ENCODE measurements at places on chromosomes 3 and 15.

- DNase-seq, result no peak
Observed at GRCh38 chr3:43062564-43063040, 43.3 kb downstream of the POMGNT2 start.

DNA sequence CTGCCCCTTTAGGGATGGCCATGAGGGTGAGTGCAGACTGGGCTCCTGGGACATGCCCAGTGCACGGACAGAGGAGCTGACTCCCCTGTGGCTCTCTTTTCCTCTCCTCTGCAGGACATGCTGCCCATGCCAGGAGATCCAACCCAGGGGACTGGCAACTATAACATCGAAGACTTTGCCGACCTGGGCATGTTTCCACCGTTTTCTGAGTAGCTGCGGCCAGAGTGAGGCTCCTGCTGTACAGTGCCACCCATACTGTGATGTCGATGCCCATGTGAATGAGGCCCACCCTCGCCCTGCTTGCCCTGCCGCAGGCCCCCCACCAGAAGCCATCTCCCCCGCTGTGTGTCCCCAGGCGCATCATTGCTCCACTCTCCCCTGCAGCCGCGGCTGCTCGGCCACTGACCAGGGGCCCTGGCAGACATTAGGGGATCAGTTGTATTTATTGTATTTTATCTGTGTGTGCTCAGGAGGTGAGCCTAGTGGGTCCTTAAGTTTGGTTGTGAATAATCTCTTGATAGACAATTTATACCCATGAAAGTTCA lies 101.6 kb upstream of the ABHD17C start:
- no peak for DNase-seq

DNA sequence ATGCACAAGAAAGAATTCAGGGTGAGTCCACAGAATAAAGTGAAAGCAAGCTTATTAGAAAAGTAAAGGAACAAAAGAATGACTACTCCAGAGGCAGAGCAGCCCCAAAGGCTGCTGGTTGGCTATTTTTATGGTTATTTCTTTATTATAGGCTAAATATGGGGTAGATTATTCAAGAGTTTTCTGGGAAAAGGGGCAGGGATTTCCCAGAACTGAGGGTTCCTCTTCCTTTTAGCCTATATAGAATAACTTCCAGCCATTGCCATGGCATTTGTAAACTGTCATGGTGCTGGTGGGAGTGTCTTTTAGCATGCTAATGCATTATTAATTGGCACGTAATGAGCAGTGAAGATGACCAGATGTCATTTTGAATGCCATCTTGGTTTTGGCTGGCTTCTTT lies 13.6 kb downstream of the GLDN start:
- no peak for DNase-seq

GRCh38 chr15:77783636-77784035 lies 150.9 kb upstream of the LINGO1 start:
- no peak for DNase-seq

DNA sequence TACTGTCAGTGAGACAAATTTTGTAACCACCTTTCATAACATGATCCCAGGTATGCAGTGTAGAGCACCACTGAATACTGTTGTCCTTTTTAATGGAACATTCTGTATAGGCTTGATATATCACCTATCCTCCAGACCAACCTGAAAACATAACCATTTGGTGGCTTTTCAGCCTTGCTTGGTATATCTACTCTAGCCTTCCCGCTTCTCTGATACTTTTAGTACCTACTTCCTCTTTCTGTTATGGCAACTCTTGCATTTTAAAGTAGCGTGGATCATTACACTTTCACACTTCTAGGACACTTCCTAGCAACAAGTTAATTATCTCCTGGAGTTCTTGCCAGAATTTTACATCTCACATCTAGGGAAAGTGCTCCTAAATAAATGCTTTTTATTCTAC lies 226.6 kb upstream of the ROBO1 start:
- no peak for DNase-seq

DNA sequence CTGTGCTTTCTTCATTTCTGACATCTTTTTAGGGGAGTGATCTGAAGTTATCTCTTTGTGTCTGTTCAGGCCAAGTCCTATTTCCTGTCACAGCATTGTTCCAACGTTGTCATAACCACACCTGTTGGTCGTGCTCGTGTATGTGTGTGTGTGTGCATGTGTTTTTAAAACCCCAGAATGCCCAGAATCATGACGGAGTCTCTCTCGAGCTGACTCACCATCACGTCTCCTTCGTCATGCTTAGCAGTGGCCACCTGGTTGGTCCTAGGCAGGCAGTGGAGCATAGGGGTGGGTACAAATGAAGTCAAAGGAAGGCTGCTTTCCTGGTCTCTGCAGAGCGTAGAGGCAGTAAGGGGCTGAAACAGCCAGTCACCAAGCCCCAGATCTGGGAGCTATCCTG lies 126.8 kb upstream of the ABHD17C start:
- no peak for DNase-seq

GRCh38 chr3:49734752-49735151 lies 11.0 kb upstream of the GMPPB start:
- no peak for DNase-seq

DNA sequence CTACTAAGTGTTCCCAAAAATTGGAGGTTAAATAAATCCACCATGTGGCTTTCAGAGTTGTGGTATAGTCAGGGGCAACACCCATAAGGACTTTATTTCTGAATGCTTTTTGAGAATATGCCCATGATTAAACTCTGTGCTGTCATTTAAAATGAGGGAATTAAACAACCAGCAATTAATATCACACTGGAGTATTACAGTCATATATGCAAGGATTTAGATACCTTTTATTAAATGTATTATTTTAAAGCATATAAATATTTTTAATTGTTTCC lies 227.6 kb downstream of the ZPLD1 start:
- DNase-seq, result no peak

DNA sequence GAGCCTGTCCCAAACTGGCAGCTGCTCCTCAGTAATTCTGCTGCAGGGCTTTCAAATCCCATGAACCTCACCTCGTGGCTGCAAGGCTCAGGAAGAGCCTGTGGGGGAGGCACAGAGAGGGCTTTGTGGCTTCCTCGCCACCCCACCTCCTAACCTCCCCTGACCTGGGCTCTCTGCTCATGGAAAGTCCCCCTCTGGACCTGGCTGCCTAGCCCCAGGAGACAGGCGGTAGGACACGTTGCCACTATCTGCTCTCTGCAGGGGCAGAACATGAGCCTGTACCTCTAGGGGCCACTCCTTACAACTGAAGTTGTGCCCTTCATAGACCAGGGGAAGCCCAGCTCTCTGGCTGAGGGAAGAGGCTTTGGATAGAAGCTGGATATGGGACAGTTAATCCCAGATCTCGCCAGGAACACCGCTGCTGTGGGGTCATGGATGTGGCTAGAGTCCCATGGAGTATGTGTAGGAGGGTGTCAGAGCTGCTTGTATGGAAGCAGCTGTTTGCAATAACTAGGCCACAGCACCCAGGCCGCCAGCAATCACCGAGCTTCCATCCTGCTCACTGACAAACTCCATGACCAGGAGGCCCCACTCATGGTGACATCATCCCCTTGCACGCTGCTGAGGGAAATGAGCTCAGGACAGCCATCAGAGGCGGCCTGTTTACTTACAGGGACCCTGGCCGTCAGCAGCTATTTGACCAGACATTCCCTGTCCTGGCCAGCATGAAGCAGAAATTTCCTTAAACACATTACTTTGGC lies 34.0 kb upstream of the CILP start:
- DNase-seq, result no peak

- DNase-seq, result no peak
Observed at GRCh38 chr15:51576286-51576850, 46.2 kb downstream of the DMXL2 start.

GRCh38 chr3:127847236-127847720 lies 25.0 kb upstream of the MGLL start:
- no peak for DNase-seq

GRCh38 chr15:99958426-99959097 lies 225.3 kb upstream of the LYSMD4 start:
- no peak for DNase-seq

DNA sequence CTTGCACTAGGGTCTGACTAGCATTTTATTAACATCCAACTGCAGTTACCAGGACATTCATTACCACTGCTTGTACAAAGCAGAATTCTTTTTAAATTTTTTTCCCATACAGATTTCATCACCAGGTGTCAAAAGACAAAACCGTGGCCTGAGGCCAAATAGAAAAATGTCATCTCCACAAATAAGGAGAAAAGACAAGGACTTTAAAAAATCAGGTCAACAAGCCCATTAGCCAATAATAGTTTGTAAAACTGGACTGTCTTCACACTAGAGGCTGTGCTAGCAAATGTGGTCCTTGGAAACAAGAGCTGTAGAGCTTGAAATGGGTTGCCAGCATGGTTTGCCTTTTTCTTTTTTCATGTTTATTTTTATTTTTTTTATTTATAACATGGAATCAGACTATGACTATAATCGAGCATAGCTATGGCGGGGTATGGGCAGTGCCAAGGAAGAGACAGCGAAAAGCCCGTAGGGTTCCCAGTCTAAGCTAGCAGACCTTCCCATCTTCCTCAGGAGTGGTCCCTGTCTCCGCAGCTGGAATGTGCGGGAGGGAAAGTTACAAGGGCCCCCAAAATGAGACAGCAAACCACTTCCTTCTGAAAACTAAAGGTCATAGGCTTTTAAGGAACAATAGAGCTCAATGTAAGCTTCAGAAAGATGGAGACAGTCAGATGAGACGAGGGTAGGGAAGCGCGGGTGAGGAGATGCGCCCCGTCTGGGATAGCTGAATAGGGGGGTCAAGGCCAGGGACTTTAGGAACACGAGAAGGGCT lies 1.5 kb downstream of the PTPN9 start:
- no peak for DNase-seq

DNA sequence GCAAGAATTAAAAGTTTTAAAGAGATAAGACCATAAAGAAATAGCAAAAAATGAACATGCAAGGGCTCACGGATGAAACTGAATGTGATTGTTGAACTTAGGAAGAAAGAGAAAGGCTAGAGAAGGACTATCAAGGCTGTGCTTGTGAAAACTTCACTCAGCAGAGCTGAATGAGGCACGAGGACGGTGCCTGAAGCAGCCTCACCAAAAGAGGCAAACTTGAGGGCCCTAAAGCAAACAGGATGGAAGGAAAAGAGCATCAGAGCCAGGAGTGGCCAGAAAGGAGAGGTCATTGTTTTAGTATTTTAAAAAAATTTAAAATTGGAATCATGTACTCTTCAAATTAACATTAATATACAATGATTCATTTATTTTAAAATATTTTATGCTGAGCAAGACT lies 191.2 kb upstream of the SOX14 start:
- no peak for DNase-seq

- DNase-seq, result no peak
Observed at GRCh38 chr3:20073068-20073467, 32.8 kb downstream of the KAT2B start.

DNA sequence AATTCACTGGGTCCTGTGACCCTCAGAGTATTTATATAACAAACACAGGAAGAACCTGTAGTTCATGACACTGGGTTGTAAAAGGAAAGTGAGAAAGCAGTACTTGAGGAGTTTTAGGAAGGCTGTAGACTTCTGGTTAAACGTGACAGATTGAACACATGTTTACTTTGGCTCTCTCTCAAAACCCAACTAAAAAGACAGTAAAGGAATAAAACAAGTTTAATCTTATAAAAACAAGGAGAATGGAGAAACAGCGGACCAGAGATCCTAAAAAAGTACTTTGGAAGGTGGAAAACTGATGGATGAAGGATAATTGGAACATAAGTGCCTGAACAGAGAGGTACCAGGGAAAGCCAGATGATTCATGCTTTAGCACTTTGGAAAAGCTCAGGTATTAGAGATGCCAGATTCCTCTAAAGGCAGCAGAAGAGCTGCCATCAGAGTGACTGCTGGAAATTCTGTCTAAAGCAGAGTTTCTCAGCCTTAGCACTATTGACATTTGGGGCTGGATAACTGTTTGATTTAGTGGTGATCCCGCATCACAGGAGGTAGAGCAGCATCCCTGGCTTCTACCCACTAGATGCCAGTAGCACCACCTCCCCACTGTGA lies 182.9 kb upstream of the RORA start:
- no peak for DNase-seq

- DNase-seq, result no peak
Observed at GRCh38 chr15:56598991-56599390, 134.1 kb upstream of the MNS1 start.

DNA sequence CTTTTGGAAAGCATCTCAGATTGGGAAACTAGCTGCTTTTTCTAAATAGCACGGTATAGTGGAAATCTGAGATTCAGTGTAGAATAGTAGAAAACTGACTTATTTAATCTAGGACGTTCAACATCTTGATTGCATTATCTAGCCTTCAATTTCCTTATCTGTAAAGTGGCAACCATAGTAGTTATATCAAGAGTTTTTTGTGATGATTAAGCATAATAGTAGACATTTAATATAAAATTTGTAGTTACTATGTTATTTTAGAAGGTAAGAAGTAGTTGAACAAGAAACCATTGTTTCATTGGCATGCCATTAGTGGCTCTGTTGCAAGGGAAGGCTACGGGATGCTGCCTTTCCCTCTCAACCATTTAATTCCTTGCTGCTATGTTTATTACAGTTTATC lies 367.3 kb downstream of the NAALADL2 start:
- no peak for DNase-seq

- no peak for DNase-seq
Observed at GRCh38 chr3:56061279-56061626, 407.0 kb downstream of the ERC2 start.

GRCh38 chr3:18282507-18282906 lies 142.6 kb downstream of the SATB1 start:
- no peak for DNase-seq

- DNase-seq, result no peak
Observed at GRCh38 chr15:78660584-78660983, 19.6 kb upstream of the CHRNB4 start.

DNA sequence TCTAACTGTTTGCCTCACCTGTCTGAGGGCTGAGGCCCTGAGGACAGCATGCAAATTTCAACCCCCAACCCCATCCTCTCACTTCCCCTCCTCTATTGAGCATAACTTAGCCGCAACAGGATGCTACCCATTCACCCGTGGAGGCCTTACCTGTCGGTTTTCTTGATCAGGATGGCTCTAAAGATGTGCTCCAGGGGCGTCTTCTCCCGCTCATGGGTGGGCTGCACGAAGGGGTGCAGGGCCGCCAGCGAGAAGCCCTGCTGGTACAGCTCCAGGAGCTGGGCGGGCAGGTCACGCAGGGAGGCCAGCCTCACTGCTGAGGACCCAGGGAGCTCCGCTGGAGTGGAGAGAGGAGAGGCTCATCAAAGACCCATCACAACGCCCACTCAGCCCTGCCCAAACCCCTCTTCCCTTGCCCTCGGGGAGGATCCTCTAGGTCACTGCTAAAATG lies 79.8 kb downstream of the RFTN1 start:
- no peak for DNase-seq

DNA sequence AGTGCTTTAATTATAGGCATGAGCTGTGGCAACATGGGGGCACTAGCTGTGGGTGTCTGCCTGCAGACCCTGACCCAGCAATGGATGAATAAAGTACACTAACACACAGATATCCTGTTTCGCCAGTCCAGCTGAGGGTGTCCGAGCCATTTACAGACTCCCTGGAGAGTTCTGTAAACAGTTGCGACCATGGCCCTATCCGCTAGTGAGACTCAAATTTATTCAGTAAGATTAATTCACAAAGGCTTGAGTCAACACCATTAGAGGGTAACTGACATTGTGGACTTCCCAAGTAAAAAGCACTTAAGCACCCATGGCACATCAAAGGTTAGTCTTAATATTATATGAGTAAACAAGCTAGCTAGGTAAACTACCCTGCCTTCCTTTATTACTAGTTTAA lies 161.6 kb downstream of the TBL1XR1 start:
- peak; percentile 93 for DNase-seq

GRCh38 chr3:179151474-179151873 lies 3.3 kb downstream of the PIK3CA start:
- DNase-seq, result no peak
